NCI-H2081 treated with DMSO at 0.1 percent for 48 hours (cell line): ENCODE measurements at places on chromosomes 11 and 22.

GRCh38 chr22:26885441-26886261 is 228.3 kb downstream of the MIAT start:
- no peak for DNase-seq

DNA sequence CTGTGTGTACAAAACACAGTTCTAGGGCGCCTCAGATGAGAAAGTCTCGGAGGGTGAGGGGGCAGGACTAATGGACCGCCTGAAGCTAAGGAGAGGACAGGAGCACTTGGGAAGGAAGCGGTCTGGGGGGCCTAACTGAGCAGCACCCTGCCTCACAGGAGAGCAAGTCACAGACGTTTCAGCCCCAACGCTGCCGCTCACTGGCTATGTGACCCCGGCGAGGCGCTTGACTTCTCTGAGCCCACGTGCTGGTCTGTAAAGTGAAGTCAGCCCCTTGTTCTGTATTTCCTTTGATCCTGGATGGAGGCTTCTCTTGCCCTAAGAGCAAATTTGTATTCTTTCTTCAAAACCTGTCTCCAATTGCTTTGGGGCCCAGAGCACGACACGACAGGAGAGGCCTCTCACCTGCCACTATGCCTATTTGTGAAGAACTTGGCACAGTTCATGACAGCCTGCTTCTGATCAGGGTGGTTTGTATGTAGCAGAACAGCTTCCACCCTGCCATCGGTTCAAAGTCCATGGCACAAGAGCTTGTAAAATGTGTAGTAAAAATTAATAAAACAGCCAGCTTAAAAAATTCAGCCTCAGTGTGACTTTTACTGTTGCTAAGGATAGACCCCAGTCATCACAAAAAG is 59.1 kb downstream of the WNT11 start:
- no peak for DNase-seq

GRCh38 chr22:36977947-36978660 is 41.1 kb downstream of the TST start:
- peak; percentile 12 for DNase-seq

- DNase-seq = no peak
Measured at GRCh38 chr22:35593071-35593890, 23.8 kb downstream of the MB start.

DNA sequence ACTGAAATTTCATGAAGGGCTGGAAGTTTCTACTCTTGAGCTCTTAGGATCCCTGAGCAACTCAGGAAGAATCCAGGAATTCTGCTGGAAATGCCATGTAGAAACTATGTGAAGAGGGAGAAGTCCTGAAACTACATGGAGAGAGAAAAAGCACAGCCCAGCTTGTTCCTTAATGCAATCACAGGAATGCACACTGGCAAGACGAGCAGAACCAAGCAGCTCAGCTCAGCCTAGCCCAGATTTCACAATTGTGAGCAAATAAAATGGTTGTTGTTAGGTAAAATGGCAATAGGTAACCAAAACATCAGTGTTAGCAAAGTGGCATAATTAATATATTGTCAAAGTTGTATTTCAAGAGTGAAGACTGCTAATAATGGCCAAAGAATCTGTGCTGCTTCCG is 28.1 kb downstream of the ZNF214 start:
- no peak for DNase-seq

- DNase-seq = no peak
Measured at GRCh38 chr22:21012446-21013407, 2.2 kb upstream of the P2RX6 start.

DNA sequence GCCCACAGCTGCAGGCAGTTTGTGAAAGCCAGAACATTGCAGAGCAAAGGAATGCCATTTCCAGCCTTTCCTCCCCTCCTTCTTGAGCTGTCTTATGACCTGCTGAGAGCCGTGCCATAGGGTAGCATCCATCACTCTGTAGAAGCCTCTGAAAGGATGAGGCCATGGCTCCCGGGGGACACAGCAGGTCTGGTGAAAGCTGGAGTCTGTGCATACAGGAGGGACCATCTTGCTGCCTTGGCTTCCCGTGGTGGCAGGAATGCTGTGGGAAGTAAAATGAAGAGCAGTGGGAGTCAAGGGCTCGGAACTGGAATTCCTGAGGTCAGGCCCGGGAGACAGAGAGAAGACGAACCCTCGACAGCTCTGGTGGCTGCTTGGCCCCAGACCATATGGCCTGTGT is 30.9 kb downstream of the ANO1 start:
- no peak for DNase-seq

DNA sequence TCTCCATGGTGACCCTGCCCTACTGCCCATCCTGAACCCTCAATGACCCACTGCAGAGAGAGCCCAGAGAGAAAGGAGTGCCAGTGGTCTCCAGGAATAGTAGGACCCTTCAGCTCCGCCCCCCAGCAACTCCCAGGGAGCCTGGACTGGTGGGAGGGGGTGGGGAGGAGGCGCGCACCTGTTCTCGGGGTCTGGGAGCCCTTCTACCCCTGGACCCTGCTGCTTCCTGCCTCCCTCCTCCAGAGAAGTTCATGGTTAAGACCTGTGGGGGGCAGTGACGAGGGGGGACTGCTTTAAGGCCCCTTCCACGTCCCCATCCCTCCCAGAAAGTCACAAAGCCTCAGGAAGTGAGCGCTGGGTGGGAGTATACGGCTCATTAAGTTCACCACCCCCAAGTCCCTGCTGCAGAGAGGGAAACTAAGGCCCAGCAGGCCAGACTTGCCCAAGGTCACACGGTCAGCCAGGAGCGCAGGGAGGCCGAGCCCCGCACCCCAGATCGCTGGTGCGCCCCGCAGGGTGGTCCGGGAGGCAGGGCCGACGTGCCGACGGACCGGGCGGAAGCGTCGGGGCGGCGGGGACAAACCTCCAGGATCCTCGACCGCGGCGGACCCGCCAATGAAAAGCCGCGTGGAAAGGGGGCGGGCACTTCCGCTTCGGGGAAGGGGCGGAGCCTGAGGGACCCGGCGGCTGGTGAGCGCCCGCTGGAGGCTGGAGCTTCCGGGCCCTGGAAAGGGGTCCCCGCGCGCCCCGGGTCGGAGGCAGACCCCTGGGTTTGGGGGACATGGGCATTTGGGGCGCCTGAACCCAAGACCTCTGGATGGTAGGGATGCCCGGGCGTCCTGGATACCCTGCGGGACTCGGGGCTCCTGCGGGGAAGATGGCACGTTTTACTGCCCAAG is at the start of the genes NUDT22 and TRPT1:
TSS of gene NUDT22 (plus strand) at position 667 of the 899 bp plus-strand sequence. CDS start 379 bp downstream, outside the sequence.
TSS of gene TRPT1 (minus strand) at position 579 of the 899 bp plus-strand sequence. CDS start at position 253, 326 bp downstream.
- no peak for DNase-seq

DNA sequence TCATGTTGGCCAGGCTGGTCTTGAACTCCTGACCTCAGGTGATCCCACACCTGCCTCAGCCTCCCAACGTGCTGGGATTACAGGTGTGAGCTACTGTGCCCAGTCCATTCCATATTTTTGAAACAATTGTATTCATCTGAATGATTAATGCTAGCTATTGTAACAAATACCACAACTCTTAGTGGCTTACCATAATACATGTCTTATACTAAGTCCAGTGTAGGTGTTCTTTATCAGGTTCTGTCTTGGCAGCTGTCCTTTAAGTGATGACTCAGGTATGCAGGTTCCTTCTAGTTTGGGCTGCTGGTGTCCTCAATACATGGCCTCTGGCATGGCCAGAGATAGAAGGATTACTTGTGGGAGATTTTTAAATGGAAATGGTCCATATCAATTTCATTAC is 39.0 kb downstream of the UVRAG start:
- DNase-seq = no peak

DNA sequence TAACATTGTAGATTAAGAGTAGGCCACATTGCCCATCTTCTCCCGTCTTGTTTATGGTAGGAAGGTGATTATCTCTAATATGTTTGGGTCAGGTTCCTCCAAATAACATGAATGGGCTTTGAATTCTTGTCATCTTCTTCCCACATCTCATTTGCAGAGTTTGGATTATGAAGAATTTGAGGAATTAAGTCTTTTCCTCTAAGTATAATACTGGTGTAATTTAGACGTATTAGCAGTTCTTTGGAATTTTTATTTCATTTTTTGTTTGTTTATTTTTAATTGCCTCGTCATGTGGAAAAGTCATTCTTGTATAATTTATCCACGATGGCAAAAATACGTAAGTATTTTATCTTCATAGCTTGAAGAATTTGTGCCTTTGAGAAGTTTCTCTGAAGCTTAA is 73.4 kb downstream of the ARHGEF12 start:
- no peak for DNase-seq

GRCh38 chr22:50277761-50278160 is 7.6 kb upstream of the MAPK11 start:
- no peak for DNase-seq

- no peak for DNase-seq
Measured at GRCh38 chr11:109961261-109961660, 131.9 kb upstream of the ZC3H12C start.

DNA sequence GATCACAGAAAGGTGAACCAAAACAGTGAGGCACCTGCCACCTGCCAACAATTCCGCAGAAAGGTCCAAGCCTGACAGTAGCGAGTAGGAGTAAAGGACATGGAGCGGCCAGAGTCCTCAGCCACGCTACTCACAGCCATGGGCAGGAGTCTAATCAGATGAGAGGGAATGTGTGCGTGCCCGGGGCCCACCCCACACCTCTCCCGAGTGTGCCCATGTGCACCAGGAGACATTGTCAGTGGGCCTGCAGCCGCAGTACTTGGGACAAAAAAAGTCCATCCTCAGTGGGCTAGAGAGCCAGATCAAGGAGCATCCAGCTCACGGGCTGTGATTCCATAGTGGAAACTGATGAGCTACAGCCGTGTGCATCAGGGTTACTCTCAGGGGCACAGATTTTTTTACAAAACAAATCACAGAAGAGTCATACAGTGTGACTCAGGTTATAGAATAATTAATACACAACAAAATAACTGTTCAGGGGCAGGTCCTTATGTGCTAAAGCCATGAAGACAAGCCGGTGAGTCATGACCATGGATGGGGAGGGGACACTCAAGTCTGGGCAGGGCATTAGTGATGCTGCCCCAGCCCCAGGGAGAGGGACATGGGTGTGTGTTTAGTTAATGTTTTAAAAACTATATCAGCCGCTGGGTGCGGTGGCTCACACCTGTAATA is 12.0 kb downstream of the SART1 start:
- no peak for DNase-seq

- DNase-seq = no peak
Measured at GRCh38 chr22:50192436-50193204, 6.9 kb downstream of the TRABD start.

DNA sequence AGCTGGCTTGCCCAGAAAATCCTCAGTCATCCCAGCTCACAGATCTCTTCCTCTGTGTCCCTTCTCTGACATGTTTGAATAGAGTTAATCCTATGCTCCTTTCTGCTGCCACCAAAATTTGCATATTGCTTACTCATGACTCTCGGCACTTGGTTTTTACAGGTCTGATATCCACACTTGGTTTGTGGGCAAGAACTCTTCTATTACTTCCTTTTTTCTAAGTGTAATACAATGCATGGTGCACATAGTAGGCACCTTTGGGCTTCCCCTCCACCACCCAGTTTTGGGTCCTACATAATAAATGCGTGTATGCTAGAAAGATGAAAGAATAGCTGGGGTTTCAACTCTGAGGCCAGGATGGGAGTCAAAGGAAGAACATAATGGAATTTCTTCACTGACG is 69.7 kb upstream of the GRK3 start:
- no peak for DNase-seq

- no peak for DNase-seq
Measured at GRCh38 chr11:96189351-96189750, 153.6 kb downstream of the MAML2 start.

- no peak for DNase-seq
Measured at GRCh38 chr11:77112641-77113381, 10.2 kb downstream of the OMP start.

DNA sequence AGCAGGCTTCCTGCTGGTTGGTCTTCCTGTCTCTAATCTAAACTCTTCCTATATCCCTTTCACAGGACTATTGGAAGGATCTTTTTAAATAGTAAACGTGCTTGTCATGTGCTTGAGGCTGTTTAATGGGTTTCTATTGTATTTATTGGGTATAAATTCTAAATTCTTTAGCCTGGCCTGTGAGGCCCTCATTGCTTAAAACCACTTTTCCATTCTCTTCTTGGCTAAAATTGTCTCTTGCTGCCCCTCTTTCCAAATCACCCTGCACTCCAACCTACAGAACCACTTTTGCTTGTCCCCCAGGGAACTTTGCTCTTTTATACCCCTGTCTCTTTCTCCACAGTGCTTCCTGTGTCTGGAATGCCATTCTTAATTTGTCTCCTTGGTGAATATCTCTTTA is 46.4 kb upstream of the MUC15 start:
- no peak for DNase-seq

GRCh38 chr11:82927264-82927880 is 25.8 kb downstream of the DDIAS start:
- peak; percentile 7 for DNase-seq
